ENCODE measurements at places on chromosomes 2 and 18.

DNA sequence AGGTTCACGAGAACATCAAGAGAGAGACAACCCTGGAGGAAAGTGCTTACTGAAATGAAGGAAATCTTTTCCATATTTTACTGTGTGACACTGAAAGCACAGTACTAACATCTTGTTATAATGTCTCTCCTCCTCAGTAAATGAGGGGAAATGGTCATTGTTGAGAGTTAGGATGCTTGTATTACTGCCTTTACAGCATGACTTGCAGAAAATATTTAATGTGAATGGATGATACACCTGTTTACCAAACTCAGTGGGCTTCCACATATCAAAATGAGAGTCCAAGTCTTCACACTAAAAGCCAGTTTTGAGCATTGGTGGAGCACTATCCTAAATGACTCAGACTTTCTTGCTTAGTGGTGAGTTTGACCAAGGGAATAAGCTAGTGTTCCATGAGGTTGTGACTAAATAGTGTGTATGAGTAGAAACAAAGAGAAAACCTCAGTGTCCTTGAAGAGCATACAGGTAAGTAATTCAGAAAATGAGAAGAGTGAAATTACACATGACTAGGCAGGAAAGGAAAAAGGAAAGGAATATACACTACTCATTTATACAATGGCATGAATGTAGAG, 930.7 kb upstream of the CELF4 start:
- no peak overlapping the region for H3K4me3 ChIP-seq
- H3K27ac ChIP-seq: no peak overlapping the region

GRCh38 chr2:70132244-70133126, 45.2 kb downstream of the PCBP1 start:
- no peaks in the 10 kb centered on the region for H3K27me3 ChIP-seq
- H3K4me3 ChIP-seq: peak overlapping the region; percentile 80
- no peak for DNase-seq
- peaks cover 71% of the 10 kb centered on the region for H3K4me1 ChIP-seq
- peaks cover 29% of the 10 kb centered on the region for H3K36me3 ChIP-seq

GRCh38 chr2:223101340-223102039, 49.5 kb downstream of the KCNE4 start:
- no peak overlapping the region for H3K4me3 ChIP-seq
- DNase-seq: no peak
- H3K27ac ChIP-seq: no peak overlapping the region
- H3K27me3 ChIP-seq: no peaks in the 10 kb centered on the region
- no peaks in the 10 kb centered on the region for H3K4me1 ChIP-seq

GRCh38 chr2:106866641-106867040, 19.3 kb downstream of the ST6GAL2 start:
- no peak overlapping the region for H3K27ac ChIP-seq
- no peaks in the 10 kb centered on the region for H3K36me3 ChIP-seq
- DNase-seq: no peak
- H3K4me3 ChIP-seq: no peak overlapping the region
- no peaks in the 10 kb centered on the region for H3K27me3 ChIP-seq

DNA sequence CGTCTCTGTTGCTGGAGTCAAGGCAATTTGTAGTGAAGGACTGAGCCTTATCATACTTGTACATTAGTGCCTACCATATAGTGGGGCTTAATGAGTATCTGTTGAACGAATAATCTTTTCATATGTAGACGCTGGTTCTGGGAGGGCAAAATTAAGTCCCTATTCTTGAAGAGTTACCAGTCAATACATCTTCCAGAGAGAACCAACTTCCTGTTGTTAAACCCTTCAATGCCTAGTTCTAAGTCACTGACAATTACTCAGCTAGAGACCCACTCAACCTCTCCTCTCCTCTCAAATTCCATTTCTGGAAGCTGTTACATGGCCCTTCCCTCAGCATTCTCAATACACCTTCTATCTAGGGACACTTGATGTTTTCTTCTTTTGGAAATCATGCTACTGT, 1.1 kb upstream of the MOB4 start:
- peak overlapping the region; percentile 96 for H3K4me3 ChIP-seq
- peak overlapping the region; percentile 90 for H3K27ac ChIP-seq
- peaks cover 25% of the 10 kb centered on the region for H3K4me1 ChIP-seq
- H3K27me3 ChIP-seq: no peaks in the 10 kb centered on the region
- peaks cover 10% of the 10 kb centered on the region for H3K36me3 ChIP-seq

DNA sequence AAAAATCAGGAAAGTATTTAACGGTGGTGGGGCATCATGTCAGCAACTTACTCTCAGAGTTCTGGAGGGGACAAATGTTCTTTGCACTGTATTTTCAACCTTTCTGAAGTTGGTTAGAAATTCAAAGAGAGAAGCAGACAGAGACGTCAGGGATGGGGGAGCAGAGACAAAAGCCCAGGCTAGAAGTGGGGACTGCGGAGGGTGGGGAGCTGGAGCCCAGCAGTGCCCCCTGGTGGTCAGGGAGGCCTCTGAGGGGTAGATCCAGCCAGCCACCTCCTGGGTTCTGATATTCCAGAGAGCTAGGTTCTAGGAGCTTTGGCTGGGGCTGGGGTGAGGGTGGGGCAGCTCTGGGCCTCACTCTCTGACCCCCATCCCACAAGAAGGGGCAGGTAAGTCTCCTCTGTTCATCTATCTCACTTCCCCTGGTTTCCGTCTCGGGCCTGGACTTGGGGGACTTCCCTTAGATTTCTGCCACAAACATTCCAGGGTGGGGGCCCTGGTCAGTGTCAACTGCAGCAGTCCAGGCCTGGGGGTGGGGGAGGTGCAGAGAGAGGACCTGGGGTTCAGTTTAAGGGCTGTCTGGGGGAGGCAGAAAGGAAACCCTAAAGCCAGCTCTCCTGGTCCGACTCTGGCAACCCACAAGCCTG, 8.9 kb downstream of the TNS1 start:
- H3K36me3 ChIP-seq: no peaks in the 10 kb centered on the region
- H3K4me3 ChIP-seq: no peak overlapping the region
- peaks cover 2% of the 10 kb centered on the region for H3K4me1 ChIP-seq
- H3K27ac ChIP-seq: no peak overlapping the region
- DNase-seq: peak; percentile 26

DNA sequence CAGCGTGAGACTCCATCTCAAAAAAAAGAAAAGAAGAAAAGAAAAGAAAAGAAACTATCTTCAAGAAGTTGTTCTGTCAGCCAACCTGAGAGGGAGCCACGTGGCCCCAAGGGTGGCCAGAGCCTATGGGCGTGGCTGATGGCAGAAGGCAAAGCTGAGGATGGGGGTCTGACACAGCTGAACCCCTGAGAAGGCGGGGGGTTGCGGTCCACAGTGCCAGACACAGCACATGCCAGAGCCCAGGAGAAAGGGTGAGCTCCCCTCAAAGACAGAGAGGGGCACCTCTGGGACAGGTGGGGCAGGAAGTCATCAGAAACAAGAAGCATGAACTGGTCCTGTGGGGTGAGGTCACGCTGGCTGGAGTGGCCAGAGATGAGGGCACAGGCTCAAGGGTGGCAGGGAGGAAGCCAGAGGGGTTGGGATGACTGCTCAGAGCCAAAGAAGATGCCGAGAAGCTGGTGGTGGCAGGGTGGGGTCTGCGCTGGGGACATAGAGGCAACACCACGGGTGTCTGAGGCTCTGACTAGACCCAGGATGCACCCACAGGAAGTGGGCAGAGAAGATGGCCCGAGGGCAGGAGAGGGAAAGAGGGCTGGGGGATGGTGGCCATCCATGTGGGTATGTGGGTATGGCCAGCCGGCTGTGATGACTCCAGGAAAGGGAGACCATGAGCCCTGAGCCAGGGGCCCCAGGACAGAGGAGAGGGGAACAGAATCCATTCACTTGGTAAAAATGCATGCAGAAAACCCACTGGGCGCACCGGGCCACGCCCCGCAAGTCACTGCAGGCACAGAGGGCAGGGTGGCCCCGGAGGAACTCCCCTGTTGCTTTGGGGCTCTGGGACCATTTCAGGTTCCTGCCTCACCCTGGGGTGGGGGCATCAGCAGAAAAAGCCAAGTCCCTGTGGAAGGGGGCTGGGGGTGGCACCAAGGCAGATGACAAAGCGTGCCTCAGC, 8.4 kb downstream of the KIF1A start:
- no peak overlapping the region for H3K27ac ChIP-seq
- H3K4me3 ChIP-seq: no peak overlapping the region
- no peaks in the 10 kb centered on the region for H3K36me3 ChIP-seq
- H3K4me1 ChIP-seq: no peaks in the 10 kb centered on the region

DNA sequence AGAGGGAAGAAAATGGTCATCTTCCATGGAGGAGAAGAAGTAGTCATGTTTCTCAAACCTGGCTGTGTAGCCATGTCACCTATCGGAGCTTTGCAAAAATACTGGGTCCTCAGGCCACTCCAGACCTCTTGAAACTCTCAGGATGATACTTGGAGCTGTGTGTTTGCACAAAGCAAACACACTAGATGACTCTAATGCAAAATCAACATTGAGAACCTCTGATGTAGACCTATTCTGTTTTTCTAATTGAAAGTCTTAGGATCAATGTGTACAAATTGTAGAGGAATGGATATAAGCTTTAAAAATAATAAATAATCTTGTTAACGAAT, 444.3 kb downstream of the RND3 start:
- no peaks in the 10 kb centered on the region for H3K36me3 ChIP-seq
- no peak for DNase-seq
- no peaks in the 10 kb centered on the region for H3K4me1 ChIP-seq
- H3K4me3 ChIP-seq: no peak overlapping the region
- H3K27ac ChIP-seq: no peak overlapping the region
- H3K27me3 ChIP-seq: no peaks in the 10 kb centered on the region

DNA sequence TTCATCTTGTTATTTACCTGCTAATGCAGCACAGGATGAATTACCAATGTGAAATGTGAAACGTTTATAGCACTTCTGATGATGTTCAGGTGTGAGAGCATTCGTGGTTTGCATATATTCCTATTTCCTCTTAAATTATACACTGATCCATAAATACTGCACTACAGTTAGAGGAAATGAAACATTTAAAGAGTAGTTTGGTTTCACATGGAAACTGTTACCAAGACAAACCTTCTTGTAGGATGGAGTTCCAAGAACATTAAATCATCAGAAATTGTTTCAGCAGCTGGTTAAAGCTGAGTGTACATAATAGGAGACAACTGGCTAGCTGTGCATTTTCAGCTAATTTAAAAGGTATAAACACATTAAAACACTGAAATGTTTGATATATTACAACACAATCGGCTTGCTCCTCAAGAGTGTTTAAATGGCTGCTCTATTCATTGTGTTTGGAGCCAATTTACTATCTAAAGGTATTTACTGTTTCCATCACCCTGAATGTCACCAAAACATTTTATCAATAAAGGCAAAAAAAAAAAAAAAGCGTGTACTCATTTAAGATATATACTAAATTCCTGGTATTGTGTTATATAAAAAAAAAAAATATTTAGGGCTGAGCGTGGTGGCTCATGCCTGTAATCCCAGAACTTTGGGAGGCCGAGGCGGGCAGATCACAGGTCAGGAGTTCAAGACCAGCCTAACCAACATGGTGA, 100.6 kb downstream of the DYM start:
- no peak for DNase-seq
- no peaks in the 10 kb centered on the region for H3K27me3 ChIP-seq
- H3K4me3 ChIP-seq: no peak overlapping the region
- H3K4me1 ChIP-seq: peaks cover 22% of the 10 kb centered on the region

GRCh38 chr2:101985101-101985792, 6.5 kb upstream of the IL1R2 start:
- H3K27me3 ChIP-seq: no peaks in the 10 kb centered on the region
- H3K27ac ChIP-seq: no peak overlapping the region
- peaks cover 40% of the 10 kb centered on the region for H3K4me1 ChIP-seq
- H3K36me3 ChIP-seq: peaks cover 9% of the 10 kb centered on the region

DNA sequence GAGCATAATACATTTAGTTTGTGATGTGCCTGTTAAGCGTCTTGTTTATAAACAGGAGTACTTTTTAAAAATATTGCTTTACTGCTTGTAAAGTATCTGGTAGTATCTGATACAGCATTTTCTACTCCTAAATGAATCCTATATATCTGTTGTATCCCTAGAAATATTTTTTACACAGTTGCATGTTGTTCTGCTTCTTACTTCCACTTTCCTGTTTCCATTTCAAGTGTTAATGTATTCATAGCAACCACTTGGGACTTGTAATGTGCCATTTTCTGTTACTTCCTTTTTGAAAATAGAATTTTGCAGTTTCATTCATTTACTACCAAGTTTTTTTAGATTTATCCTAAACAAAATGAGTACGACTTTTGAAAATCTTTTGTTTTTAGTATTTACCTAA, 24.9 kb downstream of the CCNT2 start:
- H3K27me3 ChIP-seq: no peaks in the 10 kb centered on the region
- no peak overlapping the region for H3K27ac ChIP-seq
- H3K36me3 ChIP-seq: peaks cover 48% of the 10 kb centered on the region

- H3K27ac ChIP-seq: no peak overlapping the region
- no peaks in the 10 kb centered on the region for H3K4me1 ChIP-seq
- H3K27me3 ChIP-seq: no peaks in the 10 kb centered on the region
- DNase-seq: no peak
Measured at GRCh38 chr2:133421516-133422324, 146.5 kb downstream of the NCKAP5 start.

- H3K27me3 ChIP-seq: peaks cover 10% of the 10 kb centered on the region
- H3K4me3 ChIP-seq: no peak overlapping the region
- H3K4me1 ChIP-seq: no peaks in the 10 kb centered on the region
- H3K27ac ChIP-seq: no peak overlapping the region
Measured at GRCh38 chr18:47719096-47719780, 211.2 kb downstream of the SMAD2 start.
